Mesothelial cell of epicardium (in vitro differentiated cells): ENCODE measurements at places on chromosomes 5 and 9.
A peak's percentile ranks its signal among the peaks of the same experiment; 100 is the strongest.

DNA sequence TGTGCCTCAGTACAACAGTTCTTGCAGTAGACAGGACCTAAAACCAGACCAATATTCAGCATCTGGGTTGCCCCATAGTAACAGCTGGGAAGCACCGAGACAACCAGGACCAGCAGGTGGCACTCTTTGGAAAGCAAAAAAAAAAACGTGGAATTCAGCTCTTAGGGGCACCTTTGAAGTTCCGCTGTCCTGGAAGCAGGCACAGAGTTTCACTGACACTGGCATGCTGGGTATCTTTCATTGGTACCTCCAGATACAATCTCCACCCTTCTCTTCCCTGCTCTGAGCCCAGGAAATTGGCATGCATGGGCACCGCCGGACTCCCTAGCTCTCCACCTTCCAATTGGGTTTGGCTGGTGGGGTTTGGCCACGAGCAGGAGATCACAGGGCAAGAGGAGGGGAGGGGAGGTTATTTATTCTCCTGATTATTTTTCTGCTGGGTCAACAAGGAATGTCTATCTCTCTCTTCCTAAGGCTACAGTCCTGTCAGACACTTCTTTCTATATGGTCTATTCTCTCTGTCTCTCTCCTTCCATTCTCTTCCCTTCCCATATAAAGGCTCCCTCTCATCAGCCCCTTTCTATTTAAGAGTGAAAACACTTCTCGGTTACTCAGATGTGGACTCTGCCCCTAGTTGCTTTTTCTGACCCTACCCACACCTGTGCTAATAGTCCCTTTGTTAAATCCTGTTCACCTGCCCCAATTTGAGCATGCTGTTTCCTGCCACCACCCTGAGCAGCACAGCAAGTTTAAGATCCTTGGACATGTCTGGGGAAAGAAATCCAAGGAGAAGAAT, 1.9 kb upstream of the IDNK start:
- peak overlapping the region; percentile 44 for H3K4me3 ChIP-seq
- H3K36me3 ChIP-seq = no peaks in the 10 kb centered on the region
- H3K4me1 ChIP-seq = peaks cover 17% of the 10 kb centered on the region
- peak; percentile 47 for DNase-seq

DNA sequence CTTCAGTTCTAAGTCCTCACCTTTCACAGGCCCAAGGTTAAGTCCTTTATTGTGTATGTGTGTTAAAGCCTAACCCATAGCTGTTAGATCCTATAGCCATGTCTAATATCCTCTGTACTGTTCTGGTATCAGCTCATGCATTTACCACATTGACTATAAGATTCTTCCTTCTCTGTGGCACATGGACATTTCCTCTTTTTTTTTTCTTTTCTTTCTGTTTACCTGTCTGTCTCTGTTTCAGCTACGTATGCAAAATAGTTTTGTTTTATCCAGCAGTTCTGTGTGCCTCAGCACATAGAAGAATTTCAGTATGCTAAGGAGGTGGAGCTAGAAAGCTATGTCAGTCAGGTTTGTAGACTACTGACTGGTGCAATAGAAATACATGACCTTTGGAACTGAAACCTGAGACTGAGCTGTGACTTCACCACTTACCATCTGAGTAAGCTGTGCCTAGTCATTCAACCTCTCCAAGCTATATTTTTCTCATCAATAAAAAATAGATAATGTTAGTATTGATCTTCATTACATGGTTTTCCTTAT, 155.6 kb upstream of the VLDLR start:
- peaks cover 32% of the 10 kb centered on the region for H3K36me3 ChIP-seq
- DNase-seq = no peak
- peak overlapping the region; percentile 66 for H3K27ac ChIP-seq
- peaks cover 24% of the 10 kb centered on the region for H3K4me1 ChIP-seq

DNA sequence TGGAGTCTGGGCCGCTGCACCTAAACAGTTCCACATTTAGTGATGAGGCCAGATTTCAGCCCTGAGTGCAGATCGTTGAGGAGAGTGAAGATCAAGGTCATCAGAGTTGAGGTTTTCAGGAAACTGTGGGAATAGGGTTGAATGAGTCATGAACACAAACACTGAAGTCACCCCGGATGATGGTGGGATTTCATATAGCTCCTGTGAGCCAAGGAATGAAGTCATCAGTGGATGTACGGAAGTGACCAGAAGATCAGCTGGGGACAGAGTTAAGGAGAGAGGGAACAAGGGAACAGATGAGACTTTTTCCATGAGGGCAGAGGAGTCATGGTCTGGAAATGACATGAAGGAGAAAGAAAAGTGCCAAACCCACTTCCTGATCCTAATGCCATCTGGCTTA, 36.5 kb downstream of the PALM2AKAP2 start:
- H3K4me3 ChIP-seq = no peak overlapping the region
- H3K36me3 ChIP-seq = no peaks in the 10 kb centered on the region
- H3K27ac ChIP-seq = no peak overlapping the region
- no peak for DNase-seq
- no peaks in the 10 kb centered on the region for H3K27me3 ChIP-seq

DNA sequence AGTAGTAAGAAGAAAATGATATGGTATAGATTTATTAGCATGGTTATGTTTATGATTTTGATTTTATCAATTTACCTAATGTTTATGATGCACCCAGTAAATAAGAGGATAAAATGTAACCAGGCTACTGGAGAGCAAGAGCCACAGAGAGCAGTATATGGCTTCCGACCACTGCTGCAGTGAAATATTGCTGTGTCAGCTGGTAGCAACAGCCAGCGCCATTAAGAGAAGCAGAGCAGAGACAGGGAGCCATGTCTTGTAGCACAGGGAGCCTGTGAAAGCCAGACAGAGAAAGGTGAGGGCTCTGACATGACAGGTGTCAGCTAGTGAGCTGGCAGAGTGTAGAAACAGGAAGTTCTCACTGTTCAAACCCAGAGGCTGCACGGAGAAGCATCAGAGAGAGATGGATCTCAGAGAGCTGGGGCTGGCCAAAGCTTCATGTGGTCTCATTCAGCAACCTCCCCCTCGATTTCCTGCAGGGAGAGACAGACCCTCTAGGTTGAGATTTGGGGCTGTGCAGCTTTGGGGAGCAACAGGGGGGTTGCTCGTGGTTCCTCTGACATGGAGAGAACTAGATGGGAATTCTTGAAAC, 202.1 kb downstream of the MED10 start:
- no peak for DNase-seq
- peaks cover 13% of the 10 kb centered on the region for H3K4me1 ChIP-seq
- H3K36me3 ChIP-seq = no peaks in the 10 kb centered on the region

DNA sequence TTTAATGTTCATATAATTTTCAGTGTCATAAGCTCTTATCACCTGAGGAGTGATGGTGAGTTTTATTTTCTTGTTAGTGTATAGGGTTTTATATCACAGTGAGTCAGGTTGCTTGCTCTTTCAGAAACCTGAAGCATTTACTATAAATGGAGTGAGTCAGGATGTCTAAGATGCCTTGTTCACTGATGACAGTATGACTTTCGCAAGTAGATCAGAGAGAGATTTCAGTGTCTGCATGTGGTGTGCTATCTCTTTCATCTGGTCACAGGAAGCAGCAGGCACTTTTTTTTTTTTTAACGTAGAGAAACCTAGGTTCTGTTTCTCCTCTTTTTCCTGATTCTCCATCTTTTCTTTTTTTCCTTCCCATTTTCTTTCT, 237.1 kb downstream of the DMRTA1 start:
- no peaks in the 10 kb centered on the region for H3K27me3 ChIP-seq
- no peak for DNase-seq
- H3K4me1 ChIP-seq = peaks cover 25% of the 10 kb centered on the region
- H3K36me3 ChIP-seq = no peaks in the 10 kb centered on the region
- no peak overlapping the region for H3K4me3 ChIP-seq

DNA sequence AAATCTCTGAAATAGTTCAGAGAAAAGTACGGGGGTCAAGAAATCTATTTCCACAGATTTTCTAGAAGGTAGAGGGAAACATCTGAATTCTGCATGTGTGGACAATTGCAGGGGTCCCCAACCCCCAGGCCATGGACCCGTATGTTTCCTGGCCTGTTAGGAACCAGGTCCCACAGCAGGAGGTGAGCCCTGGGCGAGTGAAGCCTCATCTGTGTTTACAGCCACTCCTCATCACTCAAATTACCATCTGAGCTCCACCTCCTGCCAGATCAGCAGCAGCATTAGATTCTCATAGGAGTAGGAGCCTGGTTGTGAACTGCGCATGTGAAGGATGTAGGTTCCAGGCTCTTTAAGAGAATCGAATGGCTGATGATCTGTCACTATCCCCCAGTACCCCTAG, 200.5 kb upstream of the EDIL3 start:
- no peaks in the 10 kb centered on the region for H3K4me1 ChIP-seq
- H3K27me3 ChIP-seq = no peaks in the 10 kb centered on the region
- no peak overlapping the region for H3K27ac ChIP-seq
- no peaks in the 10 kb centered on the region for H3K36me3 ChIP-seq
- H3K4me3 ChIP-seq = no peak overlapping the region

DNA sequence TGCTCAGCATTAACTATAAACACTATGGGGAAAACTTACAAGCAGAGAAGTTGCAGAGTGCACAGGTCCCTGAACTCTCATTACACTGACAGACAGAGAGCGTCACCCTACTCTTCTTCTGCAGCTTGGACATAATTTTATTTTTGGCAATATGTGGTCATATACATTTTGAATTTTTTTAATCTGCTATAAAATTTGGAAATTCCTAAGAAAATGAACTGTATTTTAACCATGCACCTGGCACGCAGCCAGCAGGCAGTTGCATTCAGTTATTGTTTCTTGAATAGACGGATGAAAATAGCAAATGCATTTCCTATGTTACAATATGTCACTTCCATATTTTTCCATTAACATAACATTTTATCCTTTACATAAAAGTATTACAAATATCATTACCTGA, 100.2 kb downstream of the SLC25A46 start:
- no peaks in the 10 kb centered on the region for H3K36me3 ChIP-seq
- no peak for DNase-seq
- H3K27ac ChIP-seq = no peak overlapping the region
- no peak overlapping the region for H3K4me3 ChIP-seq
- no peaks in the 10 kb centered on the region for H3K4me1 ChIP-seq
- H3K27me3 ChIP-seq = peaks cover 3% of the 10 kb centered on the region

DNA sequence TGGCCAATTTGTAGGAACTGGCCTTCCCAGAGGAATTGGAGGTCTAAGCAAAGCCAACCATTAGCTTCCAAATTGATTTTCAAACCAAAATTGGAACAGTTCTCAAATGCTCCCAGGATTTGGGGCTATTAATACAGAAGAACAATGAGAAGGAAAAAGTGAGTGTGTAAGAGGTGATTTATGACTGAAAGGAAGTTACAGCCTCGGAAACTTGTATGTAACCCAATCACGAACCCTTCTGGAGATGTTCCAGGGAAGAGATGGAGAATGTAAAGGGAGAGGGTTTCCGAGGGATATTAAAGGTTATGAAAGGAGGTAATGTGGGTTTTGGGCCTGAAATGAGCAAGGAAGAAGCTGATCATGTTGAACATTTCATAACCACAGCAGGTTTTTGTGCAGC, 93.2 kb upstream of the CXCL14 start:
- H3K4me1 ChIP-seq = peaks cover 19% of the 10 kb centered on the region
- peaks cover 13% of the 10 kb centered on the region for H3K36me3 ChIP-seq
- H3K4me3 ChIP-seq = no peak overlapping the region
- H3K27me3 ChIP-seq = no peaks in the 10 kb centered on the region
- no peak for DNase-seq

DNA sequence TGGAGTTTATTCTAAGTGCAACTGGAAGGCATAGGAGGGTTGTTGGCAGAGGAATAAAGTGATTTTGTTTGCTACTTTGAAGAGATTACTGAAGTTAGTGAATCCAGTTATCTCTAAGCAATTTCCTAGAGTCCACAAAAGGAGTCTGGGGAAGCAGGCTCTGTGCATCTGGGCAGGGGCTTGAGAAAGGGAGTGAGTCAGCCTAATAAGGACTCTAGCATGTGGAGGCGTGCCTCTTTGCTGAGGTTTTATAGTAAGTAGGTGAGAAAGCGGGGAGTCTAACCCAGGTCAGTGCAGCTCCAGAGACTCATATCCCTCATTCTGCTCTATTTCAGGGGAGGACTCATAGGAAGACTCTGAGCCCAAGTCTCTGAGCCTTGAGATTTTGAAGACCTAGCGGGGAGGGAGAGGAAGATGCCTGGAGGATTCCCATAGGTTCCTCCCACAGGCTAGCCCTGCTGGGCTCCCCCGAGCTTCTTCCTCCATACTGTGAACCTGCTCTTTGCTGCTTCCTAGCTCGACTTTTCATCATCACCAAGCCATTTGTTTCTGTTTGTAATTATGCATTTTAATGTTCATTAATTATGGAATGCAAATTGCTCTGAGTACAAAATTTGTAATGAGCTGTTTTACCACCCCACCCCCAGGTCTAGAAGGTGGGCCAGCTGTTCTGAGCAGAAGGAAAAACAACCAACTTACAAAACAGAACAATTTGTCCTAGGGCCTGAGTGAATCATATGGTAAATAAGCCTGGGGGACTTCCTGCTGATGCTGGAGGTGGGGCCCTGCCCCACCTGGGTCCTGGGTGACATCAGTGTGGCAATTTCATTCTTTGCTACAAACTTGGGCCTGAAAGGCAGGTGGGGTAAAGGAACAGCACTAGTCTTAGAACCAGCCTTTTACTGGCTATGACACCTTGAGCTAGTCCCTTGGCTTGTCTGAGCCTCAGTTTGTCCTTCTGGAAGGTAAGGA, 150.2 kb downstream of the TRIM32 start:
- peak overlapping the region; percentile 64 for H3K27ac ChIP-seq
- no peaks in the 10 kb centered on the region for H3K27me3 ChIP-seq
- DNase-seq = no peak

GRCh38 chr9:26955222-26955903, 849 bp upstream of the IFT74 start:
- peak overlapping the region; percentile 90 for H3K4me3 ChIP-seq
- peak overlapping the region; percentile 99 for H3K27ac ChIP-seq
- no peaks in the 10 kb centered on the region for H3K27me3 ChIP-seq
- H3K4me1 ChIP-seq = peaks cover 20% of the 10 kb centered on the region

- no peaks in the 10 kb centered on the region for H3K27me3 ChIP-seq
- no peaks in the 10 kb centered on the region for H3K36me3 ChIP-seq
- no peak overlapping the region for H3K27ac ChIP-seq
These were observed 14.2 kb downstream of the PTPN3 start for GRCh38 chr9:109483744-109484429.

GRCh38 chr5:15529821-15530220, 29.8 kb downstream of the FBXL7 start:
- no peaks in the 10 kb centered on the region for H3K27me3 ChIP-seq
- H3K27ac ChIP-seq = no peak overlapping the region
- peaks cover 7% of the 10 kb centered on the region for H3K4me1 ChIP-seq
- H3K36me3 ChIP-seq = peaks cover 48% of the 10 kb centered on the region
- no peak for DNase-seq

DNA sequence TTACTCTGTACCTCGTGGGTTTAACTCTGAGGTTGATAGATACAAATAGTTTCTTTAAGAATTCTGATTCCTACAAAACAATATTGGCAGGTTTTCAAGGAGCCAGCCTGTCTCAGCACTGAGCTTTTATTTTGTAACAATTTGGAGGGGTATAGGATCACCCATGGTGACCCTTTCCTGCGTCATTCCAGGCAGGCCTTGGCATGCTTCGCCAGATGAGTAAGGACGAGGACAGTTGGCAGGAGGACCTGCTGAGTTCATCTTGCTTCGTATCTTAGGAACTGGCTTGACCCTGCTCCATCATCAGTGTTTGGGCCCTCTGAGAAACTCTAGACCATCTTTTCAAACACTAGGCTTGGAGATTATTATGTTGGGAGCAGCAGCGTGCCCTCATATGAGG, 17.9 kb downstream of the ZNF462 start:
- H3K4me3 ChIP-seq = no peak overlapping the region
- H3K36me3 ChIP-seq = peaks cover 8% of the 10 kb centered on the region
- no peaks in the 10 kb centered on the region for H3K27me3 ChIP-seq
- DNase-seq = no peak

- no peaks in the 10 kb centered on the region for H3K36me3 ChIP-seq
- no peak for DNase-seq
- H3K27me3 ChIP-seq = peaks cover 2% of the 10 kb centered on the region
These were observed 77.9 kb downstream of the SLIT3 start for GRCh38 chr5:169222934-169223594.

- H3K4me3 ChIP-seq = no peak overlapping the region
- no peaks in the 10 kb centered on the region for H3K27me3 ChIP-seq
- H3K27ac ChIP-seq = no peak overlapping the region
- H3K36me3 ChIP-seq = peaks cover 13% of the 10 kb centered on the region
These were observed 75.2 kb upstream of the FREM1 start for GRCh38 chr9:14985419-14985818.
